ENCODE measurements at places on chromosomes 16 and 17. TPM values are rescaled to one million over a fixed set of nuclear protein-coding genes. Genes with fewer than 3 reads are reported as not detected.

DNA sequence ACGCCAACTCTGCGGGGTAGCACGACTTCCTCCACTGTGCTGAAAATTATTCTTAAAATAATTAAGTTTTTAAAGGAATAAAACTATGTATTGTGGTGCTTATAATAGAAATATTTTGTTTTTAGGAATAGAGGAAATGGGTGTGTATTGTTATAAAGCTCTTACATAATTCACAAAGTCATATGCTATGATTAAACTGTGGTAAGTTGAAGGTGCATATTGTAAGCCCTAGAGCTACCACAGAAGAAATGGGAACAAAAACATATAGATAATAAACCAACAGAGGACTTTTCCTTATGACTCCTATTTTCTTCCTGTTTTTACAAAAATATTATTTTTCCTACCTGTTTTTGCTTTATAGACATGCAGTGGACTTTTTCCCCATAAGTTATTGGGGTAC is 4.3 kb upstream of the SLFN11 start:
- DNase-seq: no peak

- DNase-seq: no peak
Measured at GRCh38 chr17:8052256-8053252, 13.7 kb downstream of the ALOX15B start.

- DNase-seq: no peak
Measured at GRCh38 chr17:51617986-51618385, 357.6 kb downstream of the UTP18 start.

GRCh38 chr17:81383504-81384421 is 11.5 kb upstream of the BAHCC1 start:
- DNase-seq: peak; percentile 59

Gene EFCAB13
- 24.5 TPM for total RNA-seq

DNA sequence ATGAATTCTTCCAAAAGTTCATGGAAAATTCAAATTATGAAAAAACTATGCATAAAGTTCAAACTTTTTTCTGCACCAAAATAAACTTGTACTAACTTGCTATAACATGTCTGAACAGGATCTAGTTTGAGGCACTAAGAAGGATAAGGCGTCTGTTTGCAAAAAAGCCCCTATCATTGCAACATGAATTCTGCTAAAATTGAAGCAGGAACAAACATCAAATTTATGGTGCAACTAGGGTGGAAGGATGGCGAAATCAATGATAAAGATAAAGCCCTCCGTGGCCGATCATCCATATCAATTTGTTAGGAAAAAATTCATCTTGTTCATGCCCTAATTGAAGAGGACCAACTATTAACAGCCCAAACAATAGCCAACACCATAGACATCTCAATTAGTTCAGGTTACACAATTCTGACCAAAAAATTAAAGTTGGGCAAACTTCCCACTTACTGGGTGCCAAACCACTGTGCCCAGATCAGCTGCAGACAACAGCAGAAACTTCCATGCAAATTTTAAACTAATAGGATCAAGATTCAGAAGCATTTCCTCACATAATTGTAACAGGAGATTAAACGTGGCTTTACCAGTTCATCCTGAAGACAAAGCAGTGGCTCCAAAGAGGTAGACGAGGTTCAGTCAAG is 12.9 kb downstream of the IL21R start:
- DNase-seq: no peak

Gene CBLN1
- total RNA-seq: 0.85 TPM

DNA sequence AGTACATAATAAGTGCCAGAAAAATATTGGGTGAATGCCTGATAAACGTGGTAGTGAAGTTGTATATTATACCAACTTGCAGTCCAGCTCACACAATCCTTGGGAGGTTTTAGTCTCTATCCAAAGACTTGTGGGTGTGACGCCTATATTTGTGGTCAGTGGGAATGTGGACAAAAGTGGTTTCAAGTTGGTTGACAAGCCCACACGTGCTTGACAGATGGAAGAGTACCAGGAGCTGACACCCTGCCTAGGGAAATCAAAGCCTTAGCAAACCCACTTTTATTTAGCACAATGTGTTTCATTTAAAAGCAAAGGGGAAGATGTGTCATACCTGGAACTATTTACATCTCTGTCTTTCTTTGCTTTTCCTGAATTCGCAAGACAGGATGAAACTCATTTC is 79.0 kb downstream of the CA10 start:
- DNase-seq: no peak

- DNase-seq: no peak
Measured at GRCh38 chr16:5634666-5635180, 537.1 kb upstream of the EEF2KMT start.

Gene DYNLL2
- total RNA-seq: 28.3 TPM

DNA sequence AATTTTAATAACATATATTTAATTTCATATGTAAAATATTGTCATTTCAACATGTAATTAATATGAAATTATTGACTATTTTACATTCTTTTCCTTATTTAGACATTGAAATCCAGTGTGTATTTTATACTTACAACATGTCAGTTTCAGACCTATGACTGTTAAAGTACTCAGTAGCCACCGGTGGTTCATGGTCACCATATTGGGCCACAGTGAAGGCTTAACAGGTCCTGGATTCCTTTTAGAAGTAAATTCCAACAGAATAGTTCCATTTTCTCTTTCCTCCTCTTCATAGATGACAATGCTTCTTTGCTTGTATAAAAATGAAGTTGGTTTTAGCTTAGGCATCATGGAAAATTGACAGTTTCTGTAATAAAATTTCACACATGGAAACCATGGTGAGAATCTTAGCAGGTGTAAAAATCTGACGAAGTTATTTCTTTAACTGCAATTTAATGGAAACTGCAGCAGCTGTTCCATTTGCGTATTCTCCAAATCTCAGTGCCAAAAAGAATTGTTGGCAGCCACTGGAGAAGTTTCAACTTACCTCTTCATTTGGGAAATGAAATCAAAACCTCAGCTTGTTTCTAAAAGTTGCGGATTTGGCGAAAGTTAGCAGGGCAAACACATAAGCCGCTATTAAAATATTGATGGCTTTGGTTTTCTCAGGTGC is 231.1 kb downstream of the CDH13 start:
- no peak for DNase-seq

GRCh38 chr16:13702614-13703013 is 217.3 kb upstream of the ERCC4 start:
- no peak for DNase-seq

Gene SMG6
- 58.7 TPM for total RNA-seq

- DNase-seq: no peak
Measured at GRCh38 chr17:7220593-7221277, 997 bp downstream of the ACADVL start.

DNA sequence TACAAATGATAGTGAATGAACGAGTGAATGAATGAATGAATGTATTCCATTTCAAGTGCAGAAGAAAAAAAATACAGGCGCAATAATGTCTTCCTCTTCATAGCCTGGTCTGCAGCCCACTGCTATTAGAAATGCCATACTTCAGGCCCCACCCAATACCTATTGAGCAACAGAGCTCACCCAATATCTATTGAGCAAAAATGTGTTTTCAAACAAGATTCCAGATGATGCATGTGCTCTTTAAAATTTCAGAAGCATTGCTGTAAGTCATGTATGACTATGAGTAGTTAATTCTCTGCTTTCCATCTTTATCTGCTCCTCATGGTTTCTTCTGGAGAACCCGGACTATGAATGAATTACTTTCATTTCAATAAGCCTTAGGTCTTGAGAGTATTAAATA is 308.2 kb downstream of the XYLT1 start:
- DNase-seq: no peak

- DNase-seq: no peak
Measured at GRCh38 chr17:38981636-38982035, 14.4 kb upstream of the FBXO47 start.

Gene CLEC10A
- total RNA-seq: 14.7 TPM

- no peak for DNase-seq
Measured at GRCh38 chr17:57849163-57849873, 526 bp downstream of the MRPS23 start.

Data from sciatic nerve (tissue), 2 donors.